ENCODE measurements at places on chromosomes 2 and 18.

GRCh38 chr2:200507179-200507578 is 2.7 kb downstream of the KCTD18 start:
- no peak for DNase-seq

- no peak for DNase-seq
Measured at GRCh38 chr2:39156107-39156506, 35.3 kb upstream of the SOS1 start.

- DNase-seq: no peak
Measured at GRCh38 chr2:12719400-12720277, 2.9 kb downstream of the TRIB2 start.

DNA sequence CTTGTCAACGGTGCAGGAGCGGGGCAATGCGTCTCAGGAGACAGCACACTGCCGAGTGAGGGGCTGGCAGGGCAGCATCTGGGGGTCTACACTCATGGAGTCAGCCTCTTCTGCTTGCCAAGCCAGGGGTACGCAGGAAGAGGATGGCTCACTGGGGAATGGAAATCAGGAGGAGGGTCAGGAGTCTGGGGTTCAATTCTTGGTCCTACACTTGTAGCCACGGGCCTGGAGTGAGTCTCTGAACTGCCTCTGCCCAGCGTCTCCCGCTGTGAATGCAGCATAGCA is 70.0 kb downstream of the CAPN13 start:
- DNase-seq: no peak

- DNase-seq: no peak
Measured at GRCh38 chr2:74850496-74851190, 16.7 kb downstream of the HK2 start.

DNA sequence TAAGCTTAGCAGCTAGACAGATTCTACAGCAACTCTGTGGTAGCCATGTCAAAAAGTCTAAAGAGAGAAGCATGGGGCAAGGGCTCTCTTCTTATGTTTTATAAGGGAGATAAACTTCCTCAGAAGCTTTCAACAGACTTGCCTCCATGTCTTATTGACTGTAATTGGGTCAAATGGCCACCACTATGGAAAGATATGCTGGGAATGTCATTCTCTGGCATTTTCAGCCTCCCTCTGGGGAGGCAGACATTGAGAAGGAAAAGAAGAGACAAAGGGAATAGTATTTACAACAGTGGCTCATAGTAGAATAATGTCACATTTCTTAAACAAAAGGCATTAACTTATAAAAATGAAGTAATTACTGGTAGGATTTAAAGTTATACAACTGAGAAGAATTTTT is 1964.5 kb upstream of the PIK3C3 start:
- DNase-seq: no peak

DNA sequence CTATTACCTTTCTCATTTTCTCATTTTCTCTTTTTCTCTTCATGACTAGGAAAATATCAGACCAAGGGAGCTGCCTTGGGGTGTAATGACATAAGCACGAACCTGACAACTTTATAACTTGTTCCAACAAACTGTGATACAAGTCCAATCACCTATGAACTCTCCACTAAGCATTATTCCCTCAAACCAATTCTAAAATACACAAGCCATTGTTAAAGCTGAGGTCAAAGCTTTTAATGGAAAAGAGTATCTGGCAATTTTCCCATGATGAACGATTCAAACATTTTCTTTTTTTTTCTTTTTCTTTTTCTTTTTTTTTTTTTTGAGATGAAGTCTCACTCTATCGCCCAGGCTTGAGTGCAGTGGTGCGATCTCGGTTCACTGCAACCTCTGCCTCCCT is 48.4 kb upstream of the NARS1 start:
- no peak for DNase-seq

- DNase-seq: no peak
Measured at GRCh38 chr18:52992041-52992440, 652.0 kb downstream of the DCC start.

- no peak for DNase-seq
Measured at GRCh38 chr2:56191617-56192016, 7.8 kb downstream of the CCDC85A start.

DNA sequence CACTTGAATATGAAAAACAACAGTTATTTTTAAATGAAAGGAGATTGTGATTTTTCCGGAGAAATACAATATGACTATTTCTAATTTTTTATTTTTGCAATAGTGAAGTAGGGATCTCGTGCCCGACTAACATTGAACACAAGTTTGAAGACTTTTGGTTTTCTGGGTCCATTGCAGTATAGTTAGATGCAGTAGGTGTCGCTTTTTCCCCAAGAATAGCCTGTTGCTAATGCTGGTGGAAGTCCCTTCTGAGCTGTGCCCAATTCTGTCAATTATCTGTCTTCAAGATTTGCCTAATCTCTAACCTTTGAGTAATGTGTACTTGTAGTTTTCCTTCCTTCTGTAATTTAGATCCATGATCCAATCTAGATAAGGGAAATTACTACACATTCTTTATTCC is 36.5 kb downstream of the SEMA4F start:
- DNase-seq: peak; percentile 11

DNA sequence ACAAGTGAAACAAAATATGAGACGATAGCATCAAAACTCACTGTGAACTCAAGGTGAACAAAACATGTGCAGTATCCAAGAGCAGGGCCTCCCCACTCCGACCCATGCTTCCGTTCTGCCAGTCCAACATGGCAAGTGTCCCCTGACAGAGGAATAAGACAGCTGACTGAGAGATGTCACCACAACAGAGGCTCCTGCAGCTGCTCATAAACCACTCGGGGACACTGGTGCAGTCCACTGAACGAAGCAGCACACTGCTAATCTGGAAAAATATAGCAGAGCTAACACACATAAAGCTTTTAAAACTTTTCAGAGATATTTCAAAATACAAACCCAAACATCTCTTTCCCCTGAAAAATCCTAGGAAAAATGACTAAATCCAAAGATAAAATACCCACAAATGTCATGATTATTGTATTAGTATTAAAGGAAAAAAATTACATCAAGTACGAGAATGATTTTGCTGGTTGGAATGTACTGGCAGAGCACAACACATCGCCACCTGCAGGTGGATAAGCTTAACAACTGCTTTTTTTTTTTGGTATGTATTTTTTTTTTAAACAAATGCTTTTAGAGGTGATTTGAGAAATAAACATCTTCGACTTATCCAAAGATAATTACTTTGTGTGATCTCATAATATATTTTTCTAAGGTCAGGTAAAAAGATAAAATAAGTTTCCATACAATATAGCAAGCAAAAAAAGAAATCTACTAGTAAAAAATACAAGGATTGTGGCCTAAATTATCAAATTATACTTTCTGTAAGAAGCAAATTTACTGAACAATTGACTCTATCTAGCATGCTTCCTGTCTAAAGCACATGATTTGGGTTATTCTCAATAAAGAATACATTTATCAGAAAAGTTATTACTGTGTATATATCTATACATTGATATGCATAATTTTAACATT is 18.6 kb downstream of the THADA start:
- peak; percentile 66 for DNase-seq

DNA sequence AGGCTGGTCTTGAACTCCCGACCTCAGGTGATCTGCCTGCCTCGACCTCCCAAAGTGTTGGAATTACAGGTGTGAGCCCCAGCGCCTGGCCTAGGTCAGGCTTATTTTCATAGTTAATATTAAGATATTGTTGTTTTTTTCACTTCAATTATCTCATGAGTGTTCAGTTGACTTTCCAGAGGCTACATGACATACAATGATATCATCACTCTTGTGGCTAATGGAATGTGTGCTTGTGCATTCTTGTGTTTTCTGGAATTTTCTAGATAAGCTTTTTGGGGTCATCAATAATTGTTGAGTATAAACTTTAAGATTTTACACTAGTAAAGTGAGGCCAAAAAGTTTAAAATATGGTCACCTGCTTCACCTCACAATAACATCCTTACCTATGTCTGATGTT is 180.9 kb downstream of the FIGN start:
- no peak for DNase-seq

DNA sequence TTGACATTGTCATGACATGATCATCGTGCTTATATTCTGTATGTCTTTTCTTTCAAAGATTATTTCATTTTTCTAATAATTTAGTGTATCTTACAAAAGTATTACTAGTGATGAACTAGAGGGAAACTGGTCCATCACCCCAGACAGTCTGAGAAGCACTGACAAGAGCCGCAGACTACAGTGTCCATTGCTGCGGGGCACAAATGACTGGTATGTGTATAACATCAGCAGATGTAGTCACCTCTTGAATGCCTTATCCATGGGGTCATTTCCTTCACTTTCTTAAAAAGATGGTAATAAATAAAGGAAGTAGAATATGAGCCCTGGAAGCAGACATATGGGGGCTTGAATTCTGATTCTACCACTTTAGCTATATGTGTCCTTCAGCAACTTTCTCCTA is 29.6 kb downstream of the NEMP2 start:
- no peak for DNase-seq

GRCh38 chr18:24126155-24126961 is 12.5 kb upstream of the CABYR start:
- no peak for DNase-seq

DNA sequence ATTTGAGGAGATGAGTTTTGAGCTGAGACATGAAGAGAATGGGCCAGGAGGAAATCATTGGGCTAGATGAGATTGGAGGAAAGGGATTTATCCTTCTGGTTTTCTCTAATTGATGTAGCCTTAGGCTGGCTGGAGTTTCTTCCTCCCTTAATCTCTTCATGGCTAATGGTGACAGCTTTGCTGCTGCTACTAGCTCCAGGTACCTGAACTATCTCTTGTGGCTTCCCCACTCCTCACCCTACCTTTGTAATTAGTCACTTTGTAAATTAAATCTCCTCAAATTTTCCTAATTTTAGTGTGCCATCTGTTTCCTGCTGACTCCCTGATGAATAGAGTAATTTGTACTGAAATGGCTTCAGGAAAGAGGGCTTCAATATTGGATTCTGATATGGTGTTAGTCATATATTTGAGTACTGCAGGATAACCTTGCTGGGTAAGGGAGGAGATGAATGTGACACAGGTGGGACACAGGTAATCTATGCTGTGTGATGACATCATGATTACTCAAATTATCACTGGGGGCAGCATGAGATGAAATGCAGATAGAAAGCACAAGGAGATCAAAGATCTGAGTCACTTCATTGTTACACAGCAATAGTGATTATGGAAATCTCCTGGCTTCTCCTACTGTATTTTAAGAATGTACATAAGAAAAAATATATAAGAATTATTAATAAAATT is 1134.1 kb upstream of the DDX18 start:
- no peak for DNase-seq

DNA sequence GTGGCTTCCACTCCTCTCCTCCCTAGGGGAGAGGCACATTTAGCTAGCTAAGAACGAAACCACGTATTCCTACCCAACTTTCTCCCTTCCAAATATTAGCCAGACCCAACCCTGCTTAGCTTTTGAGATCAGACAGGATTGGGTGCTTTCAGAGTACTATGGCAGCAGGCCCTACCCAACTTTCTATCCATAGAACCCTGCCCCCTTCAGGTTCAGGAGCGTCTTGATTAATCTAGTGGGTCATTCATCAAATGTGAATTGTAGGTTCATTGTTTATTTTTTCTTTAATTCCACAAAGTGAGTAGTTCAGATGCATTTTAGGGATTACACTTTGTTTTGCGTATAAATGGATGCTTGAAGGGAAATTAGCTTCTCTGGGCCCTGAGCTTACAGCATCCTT is 188.3 kb downstream of the MIB1 start:
- DNase-seq: no peak

DNA sequence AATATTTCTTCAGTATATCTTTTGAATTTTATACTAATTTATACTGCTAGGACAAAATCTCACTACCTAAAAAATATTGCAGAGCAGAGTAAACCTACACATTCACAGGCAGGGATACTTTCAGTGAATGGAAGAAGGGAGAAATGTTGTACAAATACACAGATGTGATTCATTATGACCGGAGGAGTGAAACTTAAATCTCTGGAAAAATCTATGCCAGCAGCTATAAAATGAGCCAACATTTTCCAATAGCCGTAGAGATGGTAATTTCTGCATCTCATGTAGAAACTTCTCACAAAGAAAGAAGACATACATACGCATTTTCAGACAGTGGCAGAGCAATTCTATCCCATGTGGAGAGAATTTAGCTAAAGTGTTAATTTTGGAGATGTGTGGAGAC is 54.8 kb downstream of the KCNS3 start:
- no peak for DNase-seq

DNA sequence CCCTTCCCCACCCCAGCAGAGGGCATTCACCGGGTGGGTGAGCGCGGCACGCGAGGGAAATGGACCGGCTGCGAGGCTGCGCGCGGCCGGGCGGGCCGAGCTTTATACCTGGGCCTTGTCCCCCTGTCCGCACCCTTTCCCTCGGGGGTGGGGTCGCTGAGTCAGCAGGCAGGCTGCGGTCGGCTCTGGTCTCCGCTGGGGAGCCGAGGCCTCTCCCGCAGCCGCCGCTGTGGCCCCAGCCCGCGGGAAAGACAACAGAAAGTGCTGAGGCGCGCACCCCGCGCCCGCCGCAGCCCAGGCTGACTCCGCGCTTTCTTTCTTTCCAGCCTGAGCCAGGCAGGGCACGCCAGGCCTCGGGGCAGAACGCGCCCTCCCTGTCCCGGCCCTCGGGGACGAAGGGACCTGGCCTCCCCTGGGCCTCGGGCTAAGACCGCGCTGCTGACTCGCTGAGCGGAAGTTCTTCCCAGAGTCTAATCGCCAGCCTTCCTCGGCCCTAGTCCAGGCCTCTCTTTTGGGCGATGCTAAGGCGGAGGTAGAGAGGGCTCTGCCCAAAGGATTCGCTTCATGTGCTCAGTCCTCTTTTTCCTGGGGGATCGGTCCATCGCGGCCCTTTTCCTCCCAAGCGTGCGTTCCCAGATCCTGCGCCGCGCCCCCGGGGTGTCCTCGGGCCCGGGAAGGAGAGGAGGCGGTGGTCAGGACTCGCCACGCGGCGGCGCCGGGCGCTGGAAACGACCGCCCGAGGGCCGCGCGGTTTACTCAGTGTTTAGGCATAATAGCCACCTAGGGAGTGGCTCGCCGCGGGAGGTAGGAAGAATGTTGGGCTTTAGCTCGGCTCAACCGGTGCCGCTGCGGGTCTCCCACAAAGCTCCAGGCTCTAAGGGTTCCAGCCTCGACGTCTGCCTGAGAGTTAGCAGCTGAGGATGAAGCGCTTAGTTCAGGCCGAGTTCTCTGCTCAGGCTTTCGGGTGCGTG is at the start of gene CRYBA2:
TSS of gene CRYBA2 (minus strand) at position 78 of the 971 bp plus-strand sequence. CDS start 246 bp downstream, outside the sequence.
- DNase-seq: no peak

- DNase-seq: no peak
Measured at GRCh38 chr2:21041943-21042707, 1.7 kb downstream of the APOB start.

DNA sequence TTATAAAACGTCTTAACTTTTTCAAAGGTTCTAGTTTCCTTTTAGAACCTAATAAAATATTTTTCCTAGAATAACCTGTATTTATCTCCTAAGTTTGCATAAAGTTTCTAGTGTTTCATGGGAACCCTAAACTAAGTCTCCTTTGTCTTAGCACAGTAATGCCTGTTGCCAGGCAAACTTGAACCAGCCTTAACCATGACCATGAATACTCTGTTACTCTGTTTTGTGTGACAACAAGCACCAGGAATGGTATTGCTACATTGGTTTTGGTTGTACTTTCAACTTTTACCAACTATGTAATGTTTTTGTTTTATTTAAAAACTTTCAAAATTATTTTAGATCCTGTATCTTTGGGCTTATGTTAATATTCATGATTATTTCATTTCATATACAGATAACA is 137.6 kb downstream of the CERS6 start:
- DNase-seq: no peak

- peak; percentile 49 for DNase-seq
Measured at GRCh38 chr2:207528980-207529329, 807 bp upstream of the CREB1 start.

Data from hematopoietic multipotent progenitor cell treated with erythropoietin and hydrocortisone succinate and interleukin-3 and kit ligand, for 17 days (in vitro differentiated cells).